ENCODE measurements at places on chromosomes 7 and 10. TPM values are rescaled to one million over a fixed set of nuclear protein-coding genes. Genes with fewer than 3 reads are reported as not detected.

The PODXL gene
- 34.8 TPM for total RNA-seq

The ZRANB1 gene
- 27.5 TPM for total RNA-seq

DNA sequence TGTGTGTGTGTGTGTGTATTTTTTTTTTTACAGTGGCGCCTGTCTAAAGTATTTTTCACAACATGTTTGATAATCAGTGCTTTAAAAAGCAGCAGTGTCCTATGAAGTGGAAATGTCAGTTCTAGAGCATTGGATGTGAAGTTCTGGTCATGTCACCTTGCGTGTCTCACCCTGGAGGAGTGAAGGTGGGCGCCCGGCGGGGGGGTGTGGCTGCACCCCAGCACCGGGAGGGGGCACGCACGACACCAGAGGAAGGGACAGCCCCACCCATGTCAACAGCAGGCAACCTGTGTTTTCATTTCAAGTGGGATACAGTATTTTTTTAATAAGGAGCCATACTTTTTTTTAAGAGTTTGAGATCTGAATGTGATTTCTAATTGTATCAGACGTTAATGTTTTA lies 4.5 kb upstream of the AP5Z1 start:
- H3K27ac ChIP-seq, result no peak overlapping the region
- H3K4me3 ChIP-seq, result no peak overlapping the region
- H3K36me3 ChIP-seq, result no peaks in the 10 kb centered on the region
- no peak for DNase-seq
- peaks cover 5% of the 10 kb centered on the region for H3K4me1 ChIP-seq

- no peak overlapping the region for H3K27ac ChIP-seq
- no peak for DNase-seq
- no peaks in the 10 kb centered on the region for H3K36me3 ChIP-seq
- H3K4me3 ChIP-seq, result no peak overlapping the region
- no peaks in the 10 kb centered on the region for H3K27me3 ChIP-seq
Measured at GRCh38 chr7:28748933-28749584, 209.1 kb downstream of the TRIL start.

GRCh38 chr10:100710151-100710871 lies 35.1 kb upstream of the PAX2 start:
- no peak overlapping the region for H3K4me3 ChIP-seq
- H3K36me3 ChIP-seq, result no peaks in the 10 kb centered on the region
- peaks cover 3% of the 10 kb centered on the region for H3K4me1 ChIP-seq

DNA sequence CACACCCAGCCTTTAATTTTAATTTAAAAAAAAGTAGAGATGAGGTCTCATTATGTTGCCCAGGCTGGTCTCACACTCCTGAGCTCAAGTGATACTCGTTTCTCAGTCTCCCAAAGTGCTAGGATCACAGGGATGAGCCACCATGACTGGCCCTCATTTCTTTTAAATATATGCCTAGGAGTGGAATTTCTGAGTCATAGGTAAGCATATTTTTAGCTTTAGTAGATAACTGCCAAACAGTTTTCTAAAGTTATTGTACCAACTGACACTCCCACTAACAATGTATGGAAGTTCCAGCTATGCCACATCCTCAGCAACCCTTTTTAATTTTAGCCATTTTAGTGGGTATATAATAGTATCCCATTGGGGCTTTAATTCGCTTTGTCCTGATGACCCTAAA lies 13.8 kb upstream of the PPIF start:
- H3K27me3 ChIP-seq, result no peaks in the 10 kb centered on the region
- H3K4me1 ChIP-seq, result peaks cover 12% of the 10 kb centered on the region
- H3K27ac ChIP-seq, result no peak overlapping the region
- no peak overlapping the region for H3K4me3 ChIP-seq
- DNase-seq, result no peak

GRCh38 chr10:71262027-71262426 lies 49.7 kb downstream of the UNC5B start:
- H3K27me3 ChIP-seq, result no peaks in the 10 kb centered on the region
- no peak overlapping the region for H3K27ac ChIP-seq
- no peaks in the 10 kb centered on the region for H3K36me3 ChIP-seq
- peaks cover 9% of the 10 kb centered on the region for H3K4me1 ChIP-seq

The TRIM74 gene
- total RNA-seq, result 0.60 TPM
